Lower leg skin (tissue), 4 donors: ENCODE measurements at places on chromosomes 7 and 10. TPM values are rescaled to one million over a fixed set of nuclear protein-coding genes. Genes with fewer than 3 reads are reported as not detected.

SGCE gene
- total RNA-seq: 9.8 TPM

GNAI1 gene
- 117 TPM for total RNA-seq

NKX2-3 gene
- not detected for total RNA-seq

DNA sequence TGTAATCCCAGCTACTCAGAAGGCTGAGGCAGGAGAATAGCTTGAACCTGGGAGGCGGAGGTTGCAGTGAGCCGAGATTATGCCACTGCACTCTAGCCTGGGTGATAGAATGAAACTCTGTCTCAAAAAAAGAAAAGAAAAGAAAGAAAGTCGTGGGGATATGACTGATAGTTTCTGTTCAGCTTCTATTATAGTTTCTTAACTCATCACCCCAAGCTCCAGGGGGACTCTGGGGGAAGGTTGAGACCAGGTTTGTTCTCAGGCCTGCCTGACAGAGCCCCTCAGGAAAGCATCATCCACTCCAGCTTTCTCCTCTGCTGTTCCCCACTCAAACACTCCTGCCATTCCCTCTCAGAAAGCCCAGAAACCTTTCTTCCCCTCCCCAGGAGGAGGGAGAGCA, 542.4 kb upstream of the GALNT17 start:
- no peak for DNase-seq

DNA sequence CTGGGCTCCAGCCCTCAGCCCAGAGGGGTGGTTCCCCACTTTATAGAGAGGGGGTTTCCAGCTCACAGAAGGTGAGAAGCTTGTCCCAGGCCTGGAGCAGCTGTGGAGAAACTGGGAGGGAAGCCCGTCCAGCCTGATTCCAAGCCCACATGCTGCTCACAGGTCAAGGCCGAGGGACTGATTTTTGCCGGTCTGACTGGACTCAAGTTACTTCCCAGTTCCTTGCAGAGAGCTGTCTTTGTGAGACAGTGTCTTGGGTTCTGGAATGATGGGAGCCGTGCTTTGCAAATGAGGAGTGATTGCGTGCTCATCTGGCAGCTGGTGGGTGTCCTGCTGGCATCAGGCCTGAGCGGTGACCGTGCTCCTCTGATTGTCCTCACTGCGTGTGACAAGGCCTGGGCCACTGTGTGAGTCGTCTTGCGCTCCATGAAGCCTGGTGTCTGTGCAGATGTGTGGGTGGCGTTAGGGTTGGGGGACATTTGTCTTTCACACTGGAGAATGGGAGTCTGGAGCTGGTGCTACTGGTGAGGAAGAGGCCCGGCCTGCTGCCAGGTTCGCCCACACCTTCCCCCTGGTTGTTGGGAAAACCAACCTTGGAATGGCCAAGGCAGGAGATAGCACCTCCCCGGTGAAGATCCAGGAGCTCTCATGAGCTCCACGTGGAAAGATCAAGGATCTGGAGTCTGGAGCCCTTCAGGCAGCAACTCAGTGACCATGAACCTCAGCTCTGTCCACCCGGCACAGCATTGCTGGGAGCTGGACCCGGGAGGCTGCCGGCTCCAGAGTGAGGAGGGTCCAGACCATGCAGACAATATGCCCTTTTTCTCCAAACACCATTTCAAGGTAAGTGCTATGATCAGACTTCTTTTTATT, 129.6 kb downstream of the SMURF1 start:
- peak; percentile 80 for DNase-seq
